ENCODE measurements at places on chromosomes 4 and X.

- no peak for DNase-seq
Observed at GRCh38 chrX:118538386-118538785, 42.8 kb downstream of the DOCK11 start.

GRCh38 chr4:20359692-20360091, 108.0 kb downstream of the SLIT2 start:
- no peak for DNase-seq

- no peak for DNase-seq
Observed at GRCh38 chr4:165610679-165611437, 232.1 kb downstream of the CPE start.

GRCh38 chr4:159543831-159544230, 441.0 kb downstream of the RAPGEF2 start:
- DNase-seq: no peak

- no peak for DNase-seq
Observed at GRCh38 chr4:83716874-83717273, 181.0 kb downstream of the GPAT3 start.

GRCh38 chr4:160717848-160718247, 1446.0 kb downstream of the FSTL5 start:
- no peak for DNase-seq

DNA sequence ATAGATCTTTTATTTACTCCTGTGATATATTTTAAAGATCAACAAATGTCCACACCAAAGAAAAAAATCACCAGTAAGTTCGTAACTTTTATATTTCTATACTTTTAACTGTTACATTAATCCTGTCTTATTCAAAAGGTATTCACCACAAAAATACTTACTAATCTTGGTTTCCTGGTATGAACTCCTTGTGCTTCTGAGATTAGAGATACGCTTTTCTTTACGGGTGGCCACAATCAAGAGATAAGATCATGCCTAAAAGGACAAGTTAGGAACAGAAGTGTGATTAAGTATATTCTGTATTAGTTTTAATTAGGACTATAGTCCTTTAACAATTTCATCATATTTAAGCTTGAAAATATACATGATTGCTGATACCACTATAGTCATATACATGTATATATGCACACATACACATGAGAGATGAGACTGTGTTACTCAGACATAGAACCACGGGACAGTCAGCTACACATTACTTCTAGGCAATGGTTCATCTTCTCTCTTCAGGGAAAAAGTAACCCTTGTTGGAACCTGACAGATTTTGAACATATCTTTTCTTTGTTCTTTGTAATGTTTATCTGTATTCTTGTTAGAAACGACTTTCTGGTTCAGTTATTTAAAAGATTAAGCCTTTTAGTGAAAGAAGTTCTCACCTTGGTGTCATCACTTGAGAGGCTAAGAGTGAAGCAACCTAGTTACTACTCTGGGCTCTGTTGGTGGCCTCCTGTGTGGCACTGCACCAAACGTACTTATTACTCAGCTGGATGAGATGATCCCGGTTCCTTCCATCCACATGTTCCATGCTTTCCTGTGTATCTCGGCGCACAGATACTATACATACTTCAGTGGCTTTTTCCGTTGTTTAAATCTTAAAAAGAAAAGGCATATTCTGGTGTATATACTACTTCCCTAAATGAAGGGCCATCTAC, 146.1 kb downstream of the CBR4 start:
- no peak for DNase-seq

GRCh38 chr4:150209140-150209829, 131.0 kb downstream of the DCLK2 start:
- DNase-seq: no peak

DNA sequence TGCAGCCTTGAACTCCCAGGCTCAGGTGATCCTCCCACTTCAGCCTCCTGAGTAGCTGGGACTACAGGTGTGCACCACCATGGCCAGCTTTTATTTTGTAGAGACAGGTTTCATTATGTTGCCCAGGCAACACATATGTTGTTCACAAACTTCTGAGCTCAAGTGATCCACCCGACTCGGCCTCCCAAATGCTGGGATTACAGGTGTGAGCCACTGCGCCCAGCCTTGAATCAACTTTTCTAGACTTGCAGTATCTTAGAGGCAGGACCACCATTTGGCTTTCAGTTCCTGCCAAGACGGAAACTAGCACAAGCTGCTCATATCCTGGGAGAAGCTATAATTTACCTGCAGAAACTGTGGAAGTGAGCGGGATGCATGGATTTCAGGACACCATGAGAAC, 19.9 kb downstream of the NAT8L start:
- no peak for DNase-seq

DNA sequence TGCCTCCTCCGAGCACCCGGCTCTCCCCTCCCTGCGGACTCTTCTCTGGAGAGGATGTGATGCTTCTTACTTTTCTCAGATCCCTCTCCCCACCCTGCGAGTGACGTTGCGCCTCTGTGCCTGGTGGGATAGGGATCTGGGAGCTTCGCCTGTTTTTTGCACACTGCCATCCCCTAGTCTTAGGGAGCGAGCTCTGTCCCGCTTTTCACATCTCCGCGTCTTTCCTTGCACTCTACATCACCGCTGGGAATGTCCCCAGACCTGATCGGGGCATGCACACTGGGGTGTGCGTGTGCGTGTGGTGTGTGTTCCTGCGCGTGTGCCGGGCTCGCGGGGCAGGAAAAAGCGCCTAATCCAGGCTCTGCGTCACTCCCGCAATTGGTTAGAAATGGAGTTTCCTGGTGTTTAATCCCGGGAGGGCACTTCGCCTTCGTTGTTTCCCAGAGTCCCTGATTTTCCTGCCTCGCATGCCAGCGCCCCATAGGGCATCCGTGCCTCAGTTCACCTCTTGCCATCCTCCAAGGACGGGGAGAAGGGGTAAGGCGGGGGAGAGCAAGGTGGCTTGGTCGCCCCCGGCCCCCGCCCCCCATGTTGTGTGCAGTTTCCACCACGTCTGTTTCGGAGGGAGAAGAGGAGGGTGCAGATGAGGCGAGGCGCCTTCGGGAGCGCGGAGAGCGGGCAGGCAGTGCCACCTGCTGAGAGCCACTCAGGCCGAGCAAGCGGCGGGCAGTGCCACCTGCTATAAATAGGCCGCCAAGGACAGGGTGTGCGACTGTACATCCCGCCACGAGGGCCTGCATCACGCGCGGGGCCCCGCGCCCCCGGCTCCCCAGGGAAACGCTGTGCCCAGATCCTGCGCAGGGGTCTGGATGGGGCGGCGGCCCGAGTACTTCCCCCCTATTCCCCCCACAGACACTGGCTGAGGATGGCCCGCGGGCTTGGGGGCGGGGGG, 759 bp upstream of the TBC1D1 start:
- DNase-seq: peak; percentile 29

DNA sequence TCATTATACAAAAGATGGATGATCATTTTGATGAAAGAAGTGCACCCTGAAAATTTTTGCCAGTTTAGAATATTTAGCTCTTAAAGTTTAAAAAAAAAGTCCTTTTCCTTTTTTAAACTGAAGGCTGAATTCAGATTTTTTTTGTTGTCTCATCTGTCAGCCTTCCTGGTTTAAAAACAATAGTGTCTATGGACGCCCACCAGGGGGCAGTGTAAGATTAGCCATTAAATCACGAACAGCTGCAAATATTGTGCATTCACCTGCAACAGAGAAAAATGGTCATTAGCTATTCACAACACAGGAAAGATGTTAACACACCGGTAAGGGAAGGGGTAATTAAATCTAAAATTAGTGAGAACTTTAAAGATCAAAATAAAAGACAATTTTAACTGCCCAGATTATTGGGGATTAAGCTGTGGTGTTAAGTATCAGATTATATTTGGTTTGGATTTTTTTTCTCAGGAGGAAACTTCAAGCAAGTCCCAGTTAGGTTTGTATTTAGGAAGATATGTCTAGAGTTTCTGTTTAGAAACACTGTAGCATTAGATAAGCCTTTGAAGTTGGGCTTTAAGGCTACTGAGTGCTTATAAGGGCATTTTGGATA, 4.4 kb upstream of the CXorf38 start:
- DNase-seq: peak; percentile 53

GRCh38 chr4:55722132-55722531, 86.0 kb upstream of the NMU start:
- no peak for DNase-seq

GRCh38 chrX:130111220-130112154, 1.2 kb upstream of the ELF4 start:
- no peak for DNase-seq

DNA sequence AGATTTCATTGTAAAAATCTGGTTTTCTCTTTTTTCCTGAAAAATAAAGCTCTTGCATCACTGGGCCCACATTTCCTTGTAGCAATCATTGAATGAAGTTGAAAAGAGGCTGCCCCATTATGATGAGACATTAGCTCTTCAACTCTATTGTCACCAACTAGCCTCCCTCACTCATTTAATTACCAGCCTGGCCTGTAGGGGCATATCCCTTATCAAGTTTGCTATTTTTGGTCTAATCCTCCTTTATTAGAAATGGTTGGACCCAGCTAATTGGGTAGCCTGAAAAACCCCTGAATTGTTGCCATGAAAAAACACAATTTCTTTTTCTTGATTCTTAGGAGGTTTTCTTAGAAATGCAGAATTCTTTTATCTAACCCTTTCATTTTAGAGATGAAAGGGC, 164.6 kb upstream of the CASK start:
- DNase-seq: no peak

GRCh38 chrX:140933016-140933415, 69.4 kb upstream of the SPANXB1 start:
- DNase-seq: no peak

Measured in stimulated activated CD4-positive, alpha-beta T cell treated with anti-CD3 and anti-CD28 coated beads, Interleukin-4, amount 100 ng/mL, for 4 hours (primary cell).